BE2C (cell line): ENCODE measurements at places on chromosomes 6 and 20.

GRCh38 chr20:25856256-25856884 lies 159.7 kb upstream of the ZNF337 start:
- DNase-seq = no peak

GRCh38 chr6:151095538-151096254 lies 144.1 kb upstream of the AKAP12 start:
- no peak for DNase-seq

GRCh38 chr20:49937027-49937929 lies 1.1 kb downstream of the RNF114 start:
- no peak for DNase-seq

DNA sequence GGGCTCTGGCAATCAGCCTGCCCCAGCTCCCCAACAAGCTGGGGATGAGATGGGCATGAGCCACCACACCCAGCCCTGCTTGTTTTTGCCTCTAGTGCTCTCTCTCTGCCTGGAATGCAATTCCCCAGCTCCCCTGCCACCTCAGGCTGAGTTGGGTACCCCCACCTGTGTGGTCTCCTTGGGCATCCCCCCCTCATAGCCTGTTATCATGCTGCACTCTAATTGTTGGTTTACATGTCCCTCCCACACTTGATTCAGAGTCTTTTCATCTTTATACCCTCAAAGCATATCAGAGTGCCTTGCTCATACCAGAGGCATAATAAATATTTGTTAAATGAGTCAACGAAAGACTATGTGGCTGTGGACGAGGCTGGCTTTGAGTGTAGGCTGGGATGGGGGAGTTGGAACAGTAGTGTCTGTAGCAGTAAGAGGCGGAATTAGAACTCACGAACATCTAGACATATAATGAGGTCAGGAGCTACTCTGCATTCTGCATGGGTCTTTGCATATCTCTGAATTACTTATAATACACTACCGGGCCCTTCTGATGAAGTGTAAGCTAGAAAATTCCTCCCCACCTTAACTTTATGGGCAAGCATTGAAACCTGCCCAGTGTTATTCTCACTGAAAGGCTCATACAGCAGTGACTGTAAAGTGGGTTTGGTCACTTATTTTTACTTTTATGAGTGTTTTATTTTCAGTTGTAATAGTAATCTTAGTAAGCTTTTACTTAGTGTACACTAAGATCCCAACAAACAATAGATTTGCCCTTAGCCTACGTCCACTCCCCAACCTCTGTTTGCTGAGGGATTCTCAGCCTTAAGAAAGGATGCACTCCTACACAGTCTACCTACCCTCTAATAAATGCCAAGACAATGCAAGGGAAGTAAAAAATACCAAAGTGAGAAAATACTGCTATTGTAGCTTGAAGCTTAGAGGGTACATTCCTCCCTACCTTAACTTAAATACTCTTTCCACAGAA lies 58.7 kb downstream of the EDN1 start:
- no peak for DNase-seq

DNA sequence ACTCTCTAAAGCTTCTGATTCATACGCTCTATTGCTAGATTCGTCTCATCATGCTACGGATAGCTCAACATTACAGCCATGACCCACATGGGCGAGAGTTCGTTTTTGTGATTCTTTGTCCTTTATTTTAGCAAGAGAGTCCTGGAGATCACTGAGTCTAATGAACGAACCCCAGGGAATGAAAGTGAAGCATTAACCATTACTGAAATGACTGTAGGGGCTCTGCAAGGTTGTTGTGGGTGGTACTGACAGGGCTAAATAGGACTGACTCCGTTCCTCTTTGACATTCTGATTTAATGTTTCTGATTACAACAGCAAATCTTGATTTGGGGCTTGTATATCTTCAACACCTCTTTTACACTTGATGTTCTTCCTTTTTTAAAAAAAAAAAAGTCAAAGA lies 13.7 kb upstream of the RTF2 start:
- DNase-seq = no peak
